ENCODE measurements at places on chromosomes 7 and 10.

GRCh38 chr7:98687111-98687751 lies 70.1 kb downstream of the NPTX2 start:
- no peak for DNase-seq

- DNase-seq: peak; percentile 62
Observed at GRCh38 chr10:32338262-32338661, 8.7 kb downstream of the EPC1 start.

- DNase-seq: no peak
Observed at GRCh38 chr10:94673614-94674321, 9.8 kb upstream of the CYP2C18 start.

DNA sequence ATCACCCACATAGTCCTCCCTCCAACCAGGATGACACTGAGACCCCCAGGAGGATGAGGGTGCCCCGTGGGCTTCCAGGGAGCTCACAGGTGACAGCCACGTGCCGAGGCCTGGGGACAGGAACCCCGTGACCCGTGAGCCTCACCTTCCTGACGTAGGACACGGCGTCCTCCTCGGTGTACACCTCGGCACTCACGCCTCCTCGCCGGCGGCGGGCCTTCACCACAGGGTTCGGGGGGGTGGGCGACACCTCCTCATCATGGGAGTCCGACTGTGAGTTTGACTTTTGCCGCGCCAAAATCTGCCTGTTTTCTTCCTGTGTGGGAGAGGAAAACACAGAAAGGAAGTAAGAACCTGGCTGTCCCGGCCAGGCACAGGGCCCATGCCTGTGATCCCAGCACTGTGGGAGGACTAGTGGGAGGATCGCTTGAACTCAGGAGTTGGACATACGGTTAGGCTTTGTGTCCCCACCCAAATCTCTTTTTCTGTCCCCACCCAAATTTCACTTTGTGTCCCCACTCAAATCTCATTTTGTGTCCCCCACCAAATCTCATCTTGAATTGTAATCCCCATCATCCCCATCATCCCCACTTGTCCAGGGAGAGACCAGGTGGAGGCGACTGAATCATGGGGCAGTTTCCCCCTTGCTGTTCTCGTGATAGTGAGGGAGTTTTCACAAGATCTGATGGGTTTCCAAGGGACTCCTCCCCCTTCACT lies 45.9 kb upstream of the DNAAF5 start:
- DNase-seq: no peak

DNA sequence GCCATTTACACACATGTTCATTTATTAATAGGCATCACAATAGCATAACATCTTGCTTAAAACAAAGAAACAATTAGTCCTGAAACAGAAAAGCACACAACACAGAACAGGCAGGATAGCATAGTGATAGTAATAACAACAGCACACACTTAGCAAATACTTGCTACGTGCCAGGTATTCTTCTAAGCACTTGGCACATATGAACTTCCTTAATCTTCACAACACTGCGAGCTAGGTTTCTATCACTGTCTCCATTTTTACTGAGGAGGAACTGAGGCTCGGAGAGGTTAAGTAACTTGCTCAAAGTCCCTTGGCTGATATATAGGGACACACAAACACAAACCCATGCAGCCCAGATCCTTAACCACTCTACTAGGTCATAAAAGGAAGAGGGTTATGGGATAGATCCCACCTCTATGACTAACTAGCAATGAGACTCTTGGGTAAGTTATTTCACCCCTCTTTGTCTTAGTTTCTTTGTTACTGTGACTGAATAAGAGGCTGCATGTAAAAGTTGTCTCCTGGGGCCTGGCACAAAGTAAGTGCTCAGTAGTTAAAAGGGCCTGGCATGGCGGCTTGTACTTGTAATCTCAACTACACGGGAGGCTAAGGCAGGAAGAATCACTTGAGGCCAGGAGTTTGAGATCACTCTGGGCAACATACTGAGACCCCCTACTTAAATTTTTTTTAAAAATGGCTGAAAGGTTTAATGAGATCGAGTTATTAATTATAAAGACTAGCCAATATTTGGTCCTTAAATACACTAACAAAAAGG lies 181.0 kb upstream of the RHOBTB1 start:
- DNase-seq: no peak

- no peak for DNase-seq
Observed at GRCh38 chr7:155371884-155372781, 74.5 kb downstream of the INSIG1 start.

GRCh38 chr7:23539494-23539907 lies 7.7 kb upstream of the TRA2A start:
- DNase-seq: no peak

GRCh38 chr10:20737107-20737506 lies 160.0 kb downstream of the NEBL start:
- DNase-seq: no peak

- no peak for DNase-seq
Observed at GRCh38 chr10:31999836-32000235, 56.4 kb downstream of the KIF5B start.

DNA sequence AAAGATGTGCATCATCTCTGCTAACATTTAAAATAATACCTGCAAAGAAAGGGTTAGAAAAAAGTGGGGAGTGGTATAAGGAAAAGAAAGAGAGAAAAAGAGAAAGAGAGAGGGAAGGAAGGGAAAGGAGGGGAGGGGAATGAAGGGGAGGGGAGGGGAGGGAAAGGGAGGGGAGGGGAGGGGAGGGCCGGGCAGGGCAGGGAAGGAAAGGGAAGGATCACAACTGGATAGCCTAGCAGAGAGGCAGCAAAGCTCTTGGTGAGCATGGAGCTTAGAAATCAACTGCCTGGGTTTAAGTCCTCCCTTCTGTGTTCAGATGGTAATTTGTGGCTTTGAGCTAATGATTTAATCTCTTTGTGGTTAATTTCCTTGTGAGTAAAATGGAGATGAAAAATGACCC lies 5.4 kb upstream of the FAM237B start:
- no peak for DNase-seq

DNA sequence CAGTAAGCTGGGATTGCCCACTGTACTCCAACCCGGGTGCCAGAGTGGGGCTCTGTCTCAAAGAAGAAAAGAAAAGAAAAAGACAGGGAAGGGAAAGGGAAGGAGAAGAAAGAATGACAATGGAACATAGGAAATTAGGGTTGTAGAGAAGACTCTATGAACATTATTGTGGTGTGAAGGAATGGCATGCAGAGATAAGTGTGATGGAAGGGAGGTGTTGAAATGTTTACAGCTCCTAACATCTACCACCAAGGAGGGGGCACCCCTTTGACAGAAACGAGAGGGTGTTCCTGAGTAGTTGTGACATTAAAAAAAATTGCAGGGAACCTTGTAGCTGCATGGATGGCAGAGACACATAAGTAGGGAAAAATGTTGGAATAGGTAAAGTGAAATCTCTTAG lies 27.5 kb downstream of the AUTS2 start:
- no peak for DNase-seq

DNA sequence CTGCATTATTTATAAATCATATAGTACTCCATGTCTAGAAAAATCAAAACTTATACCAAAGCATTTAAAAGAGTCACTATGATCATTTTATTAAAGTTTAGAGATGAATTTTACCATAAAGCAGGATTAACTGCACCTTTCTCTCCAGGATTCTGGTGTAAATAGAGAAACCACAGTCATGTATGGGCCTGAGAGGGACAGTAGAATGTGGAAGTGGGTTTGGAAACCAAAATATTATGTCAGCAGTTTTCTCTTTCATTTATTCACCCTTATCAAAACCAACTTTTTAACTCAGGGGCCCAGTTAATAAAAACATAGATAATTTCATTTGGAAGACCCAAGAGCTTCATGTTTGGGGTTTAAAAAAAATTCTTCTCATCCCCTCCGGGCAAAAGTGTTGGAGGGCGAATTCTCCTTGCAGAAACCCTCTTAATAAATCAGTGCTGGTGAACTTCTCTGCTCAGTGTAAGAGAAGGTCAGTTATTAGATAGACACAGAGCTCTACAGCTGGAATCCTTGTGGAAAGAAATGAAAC lies 266.2 kb downstream of the CREB5 start:
- DNase-seq: no peak

- DNase-seq: no peak
Observed at GRCh38 chr10:104259999-104260774, 5.5 kb downstream of the GSTO1 start.

DNA sequence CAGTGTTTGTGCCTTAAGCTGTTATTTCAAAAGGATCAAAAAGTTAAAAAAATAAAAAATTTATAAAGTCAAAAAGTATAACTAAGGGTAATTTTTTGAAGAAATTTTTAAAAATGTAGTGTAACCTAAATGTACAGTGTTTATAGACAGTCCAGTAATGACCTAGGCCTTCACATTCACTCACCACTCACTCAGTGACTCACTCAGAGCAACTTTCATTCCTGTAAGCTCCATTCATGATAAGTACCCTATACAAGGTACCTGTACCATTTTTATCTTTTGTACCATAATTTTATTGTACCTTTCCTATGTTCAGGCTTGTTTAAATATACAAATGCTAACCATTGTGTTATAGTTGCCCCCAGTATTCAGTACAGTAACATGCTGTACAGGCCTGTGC lies 21.5 kb downstream of the DNAJC9 start:
- no peak for DNase-seq

- DNase-seq: no peak
Observed at GRCh38 chr7:104306793-104307192, 21.6 kb upstream of the LHFPL3 start.

DNA sequence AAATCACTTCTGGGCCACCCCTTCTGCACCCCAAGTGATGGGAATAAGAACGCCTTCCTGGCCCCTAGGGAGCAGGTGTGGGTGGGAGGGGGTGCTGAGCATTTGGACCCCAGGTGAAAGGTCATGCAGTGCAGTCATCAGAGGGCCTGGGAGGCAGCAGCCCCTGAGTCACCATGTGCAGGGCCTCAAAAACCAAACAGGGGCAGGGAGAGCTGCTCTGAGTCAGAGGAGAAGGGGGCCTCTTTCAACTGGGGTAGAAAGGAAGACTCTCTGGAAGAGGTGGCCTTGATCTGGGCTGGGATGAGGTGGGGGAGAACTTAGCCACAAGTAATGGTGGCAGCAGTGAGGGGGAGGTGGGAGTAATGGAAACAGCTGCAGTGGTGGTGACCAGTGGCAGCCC lies 164.3 kb downstream of the BUB3 start:
- no peak for DNase-seq

DNA sequence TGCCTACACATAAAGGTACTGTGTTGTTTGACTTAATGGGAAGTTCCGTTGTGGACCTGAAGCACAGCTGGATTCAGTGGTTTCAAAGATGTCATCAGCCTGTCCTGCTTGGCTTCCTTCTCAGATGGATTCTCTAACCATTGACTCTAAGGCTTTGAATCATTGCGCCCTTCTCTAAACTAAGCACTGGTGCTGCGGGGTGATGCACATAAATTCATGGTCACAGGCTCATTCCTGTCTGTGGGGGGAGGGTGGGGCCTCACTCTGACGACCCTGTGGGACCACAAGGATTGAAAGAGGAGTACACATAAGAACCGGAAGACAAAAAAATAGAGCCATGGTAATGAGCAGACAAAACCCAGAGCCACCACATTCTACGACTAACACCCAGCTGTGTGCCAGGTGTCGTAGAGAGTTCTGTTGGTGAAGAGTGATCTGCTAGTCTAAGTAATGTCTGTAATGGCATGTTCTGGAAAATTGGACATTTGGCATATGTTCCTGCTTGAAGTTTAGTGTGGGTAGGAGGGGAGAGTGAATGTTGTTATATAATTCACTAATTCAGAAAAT lies 97.3 kb upstream of the YAE1 start:
- no peak for DNase-seq

DNA sequence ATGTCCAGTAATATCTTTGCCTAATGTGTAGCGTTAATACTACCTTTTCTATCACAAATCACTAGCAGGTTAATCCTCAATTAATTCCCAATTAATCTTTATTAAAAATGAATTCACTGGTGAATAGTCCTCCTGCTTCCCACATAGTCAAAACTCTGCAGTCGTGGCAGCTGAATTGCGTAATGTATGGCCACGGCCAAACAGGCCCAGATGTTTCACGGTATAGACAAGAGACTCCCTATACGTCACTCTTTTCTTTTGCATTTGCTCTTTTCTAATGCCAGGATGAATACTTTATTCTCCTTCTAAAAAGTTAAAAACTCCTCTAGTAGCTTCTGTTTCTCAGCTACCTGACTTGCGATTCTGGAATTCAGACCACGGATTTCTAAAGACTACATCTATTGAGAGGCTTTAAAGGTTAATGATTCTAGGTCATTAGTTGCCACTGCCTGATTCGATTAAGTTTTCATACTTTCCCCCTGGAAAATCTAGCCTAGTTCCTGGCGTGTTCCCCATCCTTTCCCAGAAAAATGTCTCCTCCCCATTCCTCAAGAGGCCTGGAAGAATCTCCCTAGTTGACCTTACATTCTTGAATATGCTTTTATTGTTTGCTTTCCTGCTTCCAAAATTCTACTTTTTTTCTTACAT lies 16.9 kb downstream of the MEOX2 start:
- no peak for DNase-seq

DNA sequence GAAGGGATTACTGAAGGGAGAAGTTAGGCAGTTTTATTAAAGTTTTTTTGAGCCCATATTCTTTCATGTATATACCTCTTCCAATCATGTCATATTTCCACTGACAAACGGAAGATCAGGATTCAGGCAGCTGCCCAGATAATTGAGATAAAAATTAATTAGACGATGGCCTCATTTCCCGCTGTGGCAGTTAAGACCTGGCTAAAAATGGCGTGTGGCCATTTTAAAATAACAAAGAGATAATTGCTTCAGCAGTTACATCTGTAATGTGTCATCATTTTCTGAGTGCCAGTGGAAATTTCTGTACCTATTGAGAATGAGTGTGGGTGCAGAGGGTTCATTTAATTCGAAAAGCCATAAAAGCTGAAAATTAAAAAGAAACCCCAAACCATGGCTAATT lies 215.1 kb downstream of the STK31 start:
- no peak for DNase-seq

DNA sequence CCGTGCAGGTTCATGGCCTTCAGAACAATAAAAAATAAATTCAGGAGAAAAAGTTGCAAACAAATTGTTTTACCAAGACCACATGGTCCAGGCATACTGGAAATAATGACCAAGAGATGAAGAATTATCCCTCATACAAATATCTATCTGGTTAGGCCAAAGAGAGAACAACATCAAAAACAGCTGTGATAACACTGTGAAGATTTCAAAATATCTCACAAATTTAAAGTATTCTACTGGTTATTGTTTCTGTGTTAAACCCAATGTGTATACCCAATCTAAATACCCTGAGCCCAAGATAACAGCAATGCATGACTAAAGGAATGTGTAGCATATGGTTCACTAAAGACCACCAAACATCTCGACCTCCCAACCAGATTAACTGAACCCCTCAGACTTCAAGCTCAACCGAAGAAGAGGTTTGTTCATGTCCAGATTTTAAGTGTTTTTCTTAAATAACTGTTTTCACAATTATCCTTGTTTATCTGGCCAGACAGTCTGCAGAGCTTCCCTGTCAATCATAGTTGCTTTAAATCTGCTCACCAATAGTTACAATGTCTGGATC lies 10.9 kb downstream of the OR9A2 start:
- no peak for DNase-seq
